ENCODE measurements at places on chromosomes 5 and 9.

GRCh38 chr9:967903-968641, 8.4 kb upstream of the DMRT3 start:
- DNase-seq, result no peak

DNA sequence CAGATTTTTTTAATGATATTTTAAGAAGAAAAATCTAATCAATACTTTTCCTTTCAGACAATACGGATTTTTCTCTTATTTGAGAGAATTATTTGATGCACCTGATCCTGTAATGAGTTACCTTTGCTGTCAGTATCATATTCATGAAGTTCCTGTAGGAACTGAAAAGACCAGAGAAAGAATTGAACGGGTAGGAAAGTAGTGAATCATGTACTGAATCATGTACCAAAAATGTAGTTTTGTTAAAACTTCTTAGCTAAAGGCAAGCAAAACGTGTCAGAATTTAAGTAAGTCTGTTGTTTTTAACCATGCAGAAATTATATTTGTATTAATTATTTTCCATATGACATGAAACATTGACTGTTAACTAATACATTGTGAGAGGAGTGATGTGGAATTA, 56.6 kb downstream of the SMC5 start:
- DNase-seq, result no peak

DNA sequence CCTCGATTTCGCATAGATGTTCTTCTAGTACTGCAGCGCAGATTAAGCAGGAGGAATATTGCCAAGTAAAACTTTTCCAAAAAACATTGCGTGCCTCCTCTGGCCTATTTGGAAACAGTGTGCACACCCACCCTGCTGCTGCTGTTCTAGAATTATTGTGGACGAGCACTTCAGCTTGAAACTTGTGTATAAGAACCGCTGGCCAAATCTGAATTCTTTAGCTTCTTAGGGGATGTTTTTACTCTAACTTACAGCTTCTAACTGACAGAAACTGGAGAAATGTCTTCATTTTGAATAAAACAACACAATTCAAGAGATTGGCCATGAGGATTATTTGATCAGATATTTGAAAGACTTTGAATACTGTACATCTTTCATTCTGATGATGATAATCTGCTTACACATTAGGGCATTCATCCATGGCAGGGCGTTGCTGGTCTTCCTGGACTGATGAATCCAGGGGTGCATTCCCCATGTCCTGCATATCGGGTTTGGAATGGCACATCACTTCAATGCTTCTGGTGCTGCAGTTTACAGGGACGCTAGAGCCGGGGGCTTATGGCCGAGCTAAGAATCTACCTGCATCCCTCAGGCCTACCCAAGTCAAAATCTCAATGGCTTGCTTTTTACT, 6.5 kb downstream of the ADAMTS16 start:
- no peak for DNase-seq

GRCh38 chr5:77981820-77982219, 205.7 kb upstream of the TBCA start:
- no peak for DNase-seq

DNA sequence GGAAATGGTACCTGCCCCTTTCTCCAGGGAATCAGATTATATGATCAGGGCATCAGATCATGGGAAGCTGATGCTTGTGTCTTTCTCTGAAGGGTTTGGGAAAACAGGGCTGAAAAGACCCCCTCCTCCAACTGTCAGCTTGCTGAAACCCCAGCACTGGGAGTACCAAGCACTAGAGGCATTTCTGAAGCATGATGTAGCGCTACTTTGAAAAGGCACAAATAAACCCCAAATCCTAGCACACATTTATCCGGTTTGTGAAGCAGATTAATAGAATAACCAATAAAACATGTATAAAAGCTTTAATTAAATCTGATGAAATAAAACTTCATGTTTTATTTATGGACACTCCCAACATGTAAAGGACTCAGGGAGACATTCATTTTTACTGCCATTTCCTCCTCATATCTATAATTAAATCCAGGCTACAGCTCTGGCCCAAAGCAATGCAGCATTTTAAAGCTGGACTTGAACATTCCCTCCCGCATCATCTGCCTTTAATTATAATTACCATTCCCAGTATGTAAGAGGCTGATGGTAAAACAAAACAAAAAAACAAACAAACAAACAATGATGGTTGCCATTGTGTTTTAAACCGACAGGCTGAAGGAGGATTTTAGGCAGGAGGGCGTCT, 298.2 kb upstream of the RFX3 start:
- DNase-seq, result no peak

GRCh38 chr9:14909961-14910805, at the start of gene FREM1:
TSS of gene FREM1 (minus strand) at chr9:14910428. CDS start at chr9:14868977, 41,451 bp downstream.
- no peak for DNase-seq

DNA sequence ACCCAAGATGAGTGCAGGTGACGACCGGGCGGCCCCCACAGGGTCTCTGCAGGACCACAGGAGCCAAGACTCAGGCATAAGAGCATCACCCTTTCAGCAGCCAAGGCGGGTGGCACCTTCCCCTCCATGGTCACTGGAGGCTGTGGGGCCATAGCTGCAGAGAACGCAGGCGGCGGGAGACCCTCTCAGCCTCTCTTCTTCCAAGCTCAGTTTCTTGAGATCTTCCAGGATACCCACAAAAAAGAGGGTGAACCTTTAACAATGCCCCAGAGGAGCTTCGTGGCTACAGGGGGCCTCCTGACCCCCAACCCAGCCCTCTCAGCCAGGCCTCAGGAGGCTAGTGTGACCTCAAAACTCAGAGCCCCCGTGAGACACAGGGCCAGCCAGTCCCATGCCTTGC, 5.8 kb upstream of the TBC1D9B start:
- DNase-seq, result no peak
